ENCODE measurements at places on chromosomes 6 and 20.

DNA sequence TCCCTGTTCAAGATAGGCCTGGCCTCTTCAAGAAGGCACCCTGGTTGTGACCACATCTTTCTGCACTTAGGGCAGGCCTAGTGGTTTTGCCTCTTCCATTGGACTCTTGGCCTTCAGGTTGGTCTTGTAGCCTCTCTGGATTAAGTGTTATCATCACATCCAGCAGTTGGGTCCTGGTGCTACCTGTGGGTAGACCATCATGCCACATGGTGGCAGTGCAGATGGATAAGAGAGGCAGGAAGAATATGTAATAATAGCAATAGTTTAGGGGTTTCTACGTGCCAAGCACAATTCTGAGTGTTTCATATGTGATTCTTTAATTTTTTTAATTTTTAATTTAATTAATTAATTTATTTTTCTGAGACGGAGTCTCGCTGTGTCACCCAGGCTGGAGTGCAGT lies 28.5 kb upstream of the SNRPB2 start:
- peak; percentile 24 for DNase-seq

GRCh38 chr6:5529733-5530132 lies 268.4 kb downstream of the FARS2 start:
- DNase-seq, result no peak

GRCh38 chr20:57391439-57392301 lies 474 bp downstream of the RBM38 start:
- DNase-seq, result no peak

DNA sequence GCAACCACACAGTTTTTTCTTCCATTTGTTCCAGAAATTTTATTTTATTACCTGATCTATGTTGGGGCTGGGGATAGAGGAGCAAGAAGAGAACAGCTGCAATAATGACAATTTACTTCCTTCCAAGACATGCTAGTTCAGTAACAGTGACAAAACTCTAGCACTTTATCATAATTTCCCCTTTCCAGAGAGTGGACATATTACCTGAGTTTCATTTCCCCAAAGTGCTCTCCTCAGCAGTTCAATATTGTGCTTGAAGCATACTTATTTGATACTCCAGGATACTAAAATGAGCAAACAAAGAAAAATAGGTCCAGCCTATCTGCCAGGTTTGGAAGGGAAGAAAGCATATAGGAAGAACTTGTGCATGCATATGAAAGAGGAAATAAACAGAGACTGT lies 157.7 kb downstream of the ID4 start:
- no peak for DNase-seq

GRCh38 chr20:41508335-41508734 lies 109.8 kb downstream of the CHD6 start:
- DNase-seq, result no peak

GRCh38 chr20:63055575-63056235 lies 48.9 kb upstream of the BHLHE23 start:
- DNase-seq, result no peak

DNA sequence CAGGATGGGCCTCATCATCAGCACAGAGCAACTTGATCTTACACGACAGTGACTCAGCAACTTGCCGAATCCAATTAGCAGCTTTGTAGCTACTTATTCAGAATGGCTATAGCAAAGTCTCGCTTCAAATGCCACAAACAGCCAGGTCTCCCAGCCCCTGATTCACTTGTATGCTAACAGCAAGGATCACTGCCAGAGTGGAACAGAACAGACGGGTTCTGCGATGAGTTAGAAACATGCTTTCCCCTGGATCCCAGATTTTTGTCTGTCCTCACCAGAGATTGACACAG lies 254.4 kb downstream of the NRN1 start:
- no peak for DNase-seq

DNA sequence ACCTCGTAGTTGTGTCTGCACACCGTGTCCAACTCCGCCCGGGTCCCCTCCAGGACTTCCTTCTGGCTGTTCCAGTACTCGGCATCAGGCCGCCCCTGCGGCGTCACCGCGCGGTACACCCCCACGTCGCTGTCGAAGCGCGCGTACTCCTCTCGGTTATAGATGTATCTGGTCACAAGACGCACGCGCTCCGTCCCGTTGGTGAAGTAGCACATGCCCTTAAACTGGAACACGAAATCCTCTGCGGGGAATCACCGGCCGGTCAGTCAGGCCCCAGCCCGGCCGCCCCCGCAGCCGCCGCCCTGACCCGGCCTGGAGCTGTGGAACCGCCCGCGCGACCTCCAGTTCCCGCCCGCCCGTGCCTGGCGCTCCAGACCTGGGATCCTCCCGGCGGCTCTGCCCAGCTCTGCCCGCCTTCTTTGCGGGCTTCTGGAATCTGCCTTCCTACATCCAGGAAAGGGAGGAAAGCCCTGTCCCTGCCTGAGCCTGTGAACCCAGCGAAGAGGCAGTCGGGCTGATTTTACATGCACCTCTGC lies 1.6 kb downstream of the HLA-DQB1 start:
- no peak for DNase-seq

DNA sequence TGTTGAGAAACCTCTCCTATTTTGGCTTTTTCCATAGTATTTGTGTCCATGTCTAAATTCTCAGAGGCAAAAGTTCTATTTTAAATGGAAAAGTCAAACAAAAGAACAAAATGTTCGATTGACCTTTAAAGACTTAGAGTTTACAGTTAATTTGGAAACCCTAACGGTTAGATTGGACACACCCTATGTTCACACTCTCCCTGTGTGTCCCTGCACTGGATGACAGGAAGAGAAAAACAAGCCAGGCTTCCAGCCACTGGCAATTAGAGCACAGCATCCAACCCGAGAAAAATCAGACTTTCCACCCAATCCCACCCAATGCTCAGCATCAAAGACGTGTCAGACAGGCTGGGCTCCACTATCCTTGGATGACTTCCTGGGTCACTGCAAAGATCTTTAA lies 241.3 kb downstream of the TBXT start:
- no peak for DNase-seq

GRCh38 chr20:9119776-9120175 lies 50.9 kb downstream of the PLCB4 start:
- no peak for DNase-seq

DNA sequence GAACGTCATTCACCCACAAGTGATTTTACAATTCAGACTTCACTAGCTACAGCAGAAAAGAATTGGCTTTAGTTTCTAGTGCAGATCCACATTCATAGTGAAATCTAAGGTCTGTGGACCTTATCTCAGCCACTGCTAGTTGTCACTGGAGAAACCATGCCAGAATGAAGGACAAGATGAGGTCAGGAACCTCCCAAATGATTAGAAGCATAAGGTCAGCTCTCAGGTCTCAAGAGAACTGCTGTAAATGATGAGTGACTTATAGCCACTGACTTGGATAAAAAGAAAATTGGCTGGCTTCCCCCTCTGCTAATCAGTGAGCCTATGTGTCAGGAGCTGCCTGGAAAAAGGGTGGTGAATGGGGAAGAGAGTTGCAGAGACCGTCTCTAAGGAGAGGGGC lies 265.3 kb upstream of the BMP2 start:
- no peak for DNase-seq

- no peak for DNase-seq
Observed at GRCh38 chr20:45463709-45464108, 5.8 kb upstream of the WFDC2 start.

DNA sequence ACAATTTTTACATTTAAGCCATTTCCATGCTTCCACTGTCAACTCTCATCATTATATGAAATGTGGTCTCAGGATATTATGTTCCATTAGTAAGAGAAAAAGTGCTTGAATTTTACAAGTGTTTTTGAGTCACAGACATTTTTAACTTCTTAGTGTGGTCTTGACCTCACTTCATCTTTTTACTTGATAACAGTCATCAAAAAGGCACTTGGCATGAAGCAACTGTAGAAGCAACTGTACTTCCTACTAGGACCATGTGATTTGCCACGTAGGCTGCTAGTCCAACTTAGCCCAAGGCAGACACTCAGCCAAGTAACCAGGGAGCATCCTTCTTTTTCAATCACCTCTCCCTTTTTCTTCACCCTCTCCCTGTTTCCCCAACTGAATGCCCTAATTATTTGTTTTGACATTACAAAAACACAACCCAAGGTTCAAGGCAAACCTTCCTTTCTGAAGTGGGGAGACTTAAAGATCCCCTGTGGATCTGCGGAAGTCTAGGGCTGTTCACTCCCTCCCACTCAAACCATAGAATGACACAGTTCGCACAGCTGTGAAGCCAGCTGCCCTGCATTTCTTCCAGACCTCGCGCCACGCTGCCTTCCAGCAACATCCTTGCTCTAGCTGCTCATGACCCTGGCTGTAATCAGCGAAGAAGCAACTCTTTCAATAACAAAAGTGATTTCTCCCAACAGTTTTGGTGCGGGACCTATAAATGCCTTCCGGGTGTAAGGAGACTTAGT lies 45.0 kb downstream of the PHACTR1 start:
- DNase-seq, result no peak

DNA sequence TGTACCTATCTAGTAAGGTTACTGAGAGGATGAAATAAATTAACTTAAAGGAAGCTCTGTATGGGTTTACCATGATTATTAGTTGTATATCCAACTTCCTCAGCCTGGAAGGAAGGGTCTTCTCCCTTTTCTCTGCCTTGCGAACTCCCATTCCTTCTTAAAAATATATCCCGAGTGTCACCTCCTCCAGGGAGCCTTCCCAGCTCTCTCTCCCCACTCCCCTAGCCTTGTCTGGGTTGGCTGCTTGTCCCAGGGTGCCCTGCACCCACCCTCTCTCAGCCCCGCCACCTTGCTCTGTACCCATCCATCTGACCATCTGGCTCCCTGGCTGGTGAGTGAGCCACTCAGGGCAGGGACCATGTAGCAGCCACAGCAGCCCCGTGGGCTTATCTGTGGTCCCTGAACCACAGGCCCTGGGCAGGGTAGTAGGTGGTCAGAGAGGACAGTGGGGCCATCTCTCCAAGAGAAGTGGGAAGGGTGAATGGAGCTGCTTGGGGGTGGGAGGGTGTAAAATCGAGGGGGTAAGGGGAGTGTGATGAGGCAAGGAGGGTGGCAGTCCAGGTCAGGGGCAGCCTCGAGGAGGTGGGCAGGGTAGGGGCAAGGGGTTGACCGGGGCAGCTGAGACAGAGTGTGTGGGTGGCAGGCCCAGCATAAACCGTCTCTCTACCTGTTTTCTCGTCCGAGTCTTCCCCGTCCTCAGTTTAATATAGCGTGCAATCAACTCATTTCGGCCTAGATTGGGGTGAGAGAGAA lies 12.8 kb downstream of the TEAD3 start:
- DNase-seq, result no peak

DNA sequence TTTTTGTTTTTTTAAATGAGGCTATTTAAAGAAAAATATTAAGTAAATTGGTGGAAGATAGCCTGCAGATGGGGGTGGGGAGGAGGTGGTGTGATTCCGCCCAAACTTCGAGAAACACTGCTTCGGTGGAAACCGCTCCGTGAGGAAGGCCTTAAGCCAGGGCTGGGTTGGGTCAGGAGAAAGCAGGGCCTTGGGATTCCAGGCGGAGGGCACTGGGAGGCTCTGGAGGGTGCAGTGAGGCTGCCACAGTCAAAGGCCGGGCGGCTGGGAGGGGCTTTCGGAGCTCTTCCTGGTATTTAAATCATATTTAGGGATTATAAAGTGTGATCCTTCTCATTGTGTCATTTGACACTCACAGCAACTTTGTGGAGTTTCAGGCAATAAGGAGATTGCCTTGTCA lies 22.2 kb upstream of the SCRT2 start:
- no peak for DNase-seq

DNA sequence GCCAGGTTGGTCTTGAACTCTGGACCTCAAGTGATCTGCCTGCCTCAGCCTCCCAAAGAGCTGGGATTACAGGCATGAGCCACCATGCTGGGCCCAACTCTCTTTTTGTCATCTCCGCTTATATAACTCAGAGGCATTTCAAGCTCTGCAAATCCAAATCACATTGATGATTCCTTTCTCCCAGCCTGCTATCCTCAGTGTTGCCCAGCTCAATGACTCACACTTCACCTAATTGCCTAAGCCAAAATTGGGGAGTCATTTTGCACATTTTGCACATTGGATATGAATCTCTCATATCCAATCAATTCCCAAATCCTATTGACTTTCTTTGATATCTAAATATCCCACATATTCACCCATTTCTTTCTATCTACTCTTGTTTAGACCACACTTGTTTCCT lies 3.9 kb downstream of the UTRN start:
- no peak for DNase-seq

GRCh38 chr6:43771210-43771857 lies 1.3 kb downstream of the VEGFA start:
- DNase-seq, result peak; percentile 59

DNA sequence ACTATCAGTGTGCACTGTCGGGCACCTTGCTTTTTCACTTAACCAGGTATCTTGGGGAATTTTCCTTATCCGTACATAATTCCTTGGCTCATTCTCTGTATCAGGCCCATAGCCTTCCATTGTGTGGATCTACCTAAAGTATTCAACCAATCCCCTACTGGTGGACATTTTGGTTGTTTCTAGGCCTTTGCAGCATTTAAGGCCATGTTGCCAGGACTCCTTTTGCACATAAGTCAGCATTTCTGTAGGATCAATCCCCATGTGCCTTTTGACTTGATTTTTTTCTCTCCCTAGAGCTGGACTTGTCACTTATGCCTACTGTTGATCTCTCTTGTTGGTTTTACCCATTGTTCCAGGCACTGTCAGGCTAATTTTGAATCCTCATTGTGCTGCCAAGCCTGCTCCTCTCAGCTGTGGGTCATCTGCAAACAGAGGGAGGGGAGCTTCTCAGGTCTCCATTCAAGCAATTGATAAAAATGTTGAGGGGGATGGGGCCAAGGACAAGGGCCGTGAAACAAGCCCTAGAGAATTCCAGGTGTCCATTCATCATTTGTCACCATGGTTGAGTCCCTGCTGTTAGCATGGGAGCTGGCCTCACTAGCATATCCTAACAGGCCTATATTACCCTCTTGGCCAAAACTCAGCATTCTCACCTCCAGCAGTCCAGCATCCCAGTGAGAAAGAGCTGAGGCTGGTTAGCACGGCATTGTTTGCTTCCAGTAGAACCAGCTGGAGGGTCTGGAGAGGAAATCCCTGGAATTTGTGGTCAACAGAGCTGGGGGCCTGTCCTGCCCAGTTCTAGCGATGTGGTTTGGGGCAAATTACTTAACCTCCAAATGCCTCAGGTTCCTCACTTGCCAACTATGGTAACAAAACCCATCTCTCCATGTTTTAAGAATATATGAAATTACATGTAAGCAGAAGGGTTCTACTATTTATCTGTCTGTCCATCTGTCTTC lies 178.4 kb downstream of the MRPL14 start:
- DNase-seq, result no peak

GRCh38 chr20:23131766-23132165 lies 45.6 kb upstream of the CD93 start:
- no peak for DNase-seq

- no peak for DNase-seq
Observed at GRCh38 chr6:47977314-47977713, 133.7 kb downstream of the PTCHD4 start.

DNA sequence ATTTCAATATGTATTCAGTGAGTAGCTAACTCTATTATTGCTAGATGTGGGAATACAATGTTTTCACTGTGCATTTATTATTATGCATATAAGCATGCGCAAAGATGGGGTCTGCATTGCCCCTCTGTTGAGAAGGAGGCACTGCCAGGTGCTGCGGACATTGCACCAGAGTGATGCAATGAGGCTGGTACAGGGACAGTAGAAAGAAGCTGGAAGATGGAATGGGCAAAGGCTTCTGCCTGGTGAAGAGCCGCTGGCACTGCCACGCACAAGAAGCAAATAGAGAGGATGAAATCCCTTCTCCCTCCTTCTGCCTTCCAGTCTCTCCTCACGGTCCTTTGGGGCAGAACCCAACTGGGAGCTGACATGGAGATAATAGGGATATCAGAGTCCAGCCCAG lies 154.5 kb upstream of the TNFAIP3 start:
- DNase-seq, result no peak

Measured in HL-60 (cell line).